Ascending aorta (tissue), 2 donors: ENCODE measurements at places on chromosomes 2 and 18.

GRCh38 chr2:113162173-113162572 lies 11.6 kb upstream of the PSD4 start:
- DNase-seq = no peak
- no peaks in the 10 kb centered on the region for H3K4me1 ChIP-seq
- H3K4me3 ChIP-seq = no peak overlapping the region
- no peak overlapping the region for H3K27ac ChIP-seq

DNA sequence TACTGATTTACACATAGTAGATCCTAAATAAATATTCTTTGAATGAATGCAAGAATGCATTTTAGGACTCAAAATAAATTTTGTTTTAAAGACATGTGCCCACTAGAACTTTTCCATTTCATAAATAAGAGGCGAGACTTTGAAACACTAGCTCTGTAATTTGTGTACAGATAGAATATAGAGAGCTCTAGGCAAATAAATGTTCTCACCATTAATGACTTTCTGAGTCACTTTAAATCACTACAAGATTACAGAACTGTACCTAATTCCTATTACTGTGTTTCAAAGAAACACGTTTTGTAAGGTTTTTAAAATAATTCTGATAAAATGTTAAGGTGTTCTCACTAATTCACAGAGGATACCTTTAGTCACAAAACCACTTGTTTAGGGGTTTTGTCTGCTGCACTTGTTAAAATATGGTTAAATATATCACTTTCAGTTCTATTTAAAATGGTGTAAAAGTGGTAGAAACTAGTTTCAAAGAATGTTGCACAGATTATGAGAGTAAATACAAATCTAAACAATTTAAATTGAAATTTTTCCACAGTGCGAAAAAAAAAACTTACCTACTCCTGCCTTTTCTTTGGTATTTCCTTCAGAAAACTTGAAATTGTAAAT lies 158.7 kb upstream of the ZC3H15 start:
- H3K4me3 ChIP-seq = no peak overlapping the region
- no peak overlapping the region for H3K27ac ChIP-seq
- H3K27me3 ChIP-seq = no peaks in the 10 kb centered on the region
- H3K4me1 ChIP-seq = no peaks in the 10 kb centered on the region
- DNase-seq = no peak

DNA sequence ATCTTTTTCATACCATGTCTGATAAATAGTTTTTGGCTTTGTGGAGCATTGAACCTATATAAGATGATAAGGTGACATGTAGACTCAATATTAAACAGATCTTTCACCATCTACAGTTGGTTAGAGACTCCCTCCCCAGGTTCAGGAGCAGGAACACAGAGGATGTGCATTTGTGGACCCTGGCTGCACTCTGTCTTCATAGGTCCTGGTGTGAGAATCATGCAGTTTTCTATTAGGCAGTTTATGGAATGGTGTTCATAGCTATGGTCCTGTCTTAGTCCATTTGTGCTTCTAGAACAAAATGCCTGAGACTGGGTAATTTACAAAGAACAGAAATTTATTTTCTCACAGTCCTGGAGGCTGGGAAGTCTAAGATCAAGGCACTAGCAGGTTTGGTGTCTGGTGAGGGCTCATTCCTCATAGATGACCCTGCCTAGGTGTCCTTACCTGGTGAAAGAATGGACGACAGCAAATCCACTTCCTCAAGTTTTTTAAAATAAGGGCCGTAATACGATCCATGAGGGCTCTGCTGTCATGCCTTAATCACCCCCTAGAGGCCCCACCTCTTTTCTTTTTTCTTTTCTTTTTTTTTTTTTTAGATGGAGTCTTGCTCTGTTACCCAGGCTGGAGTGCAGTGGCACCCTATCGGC lies 35.3 kb upstream of the FAM98A start:
- H3K27ac ChIP-seq = no peak overlapping the region
- no peak overlapping the region for H3K4me3 ChIP-seq
- DNase-seq = no peak
- no peaks in the 10 kb centered on the region for H3K36me3 ChIP-seq
- no peaks in the 10 kb centered on the region for H3K4me1 ChIP-seq
- H3K27me3 ChIP-seq = no peaks in the 10 kb centered on the region

- no peak overlapping the region for H3K27ac ChIP-seq
- H3K27me3 ChIP-seq = no peaks in the 10 kb centered on the region
- H3K4me1 ChIP-seq = no peaks in the 10 kb centered on the region
These were observed 1225.8 kb downstream of the SUCLG1 start for GRCh38 chr2:83233326-83233725.

GRCh38 chr2:38146907-38147307 lies 71.0 kb upstream of the CYP1B1 start:
- H3K27me3 ChIP-seq = no peaks in the 10 kb centered on the region
- peaks cover 17% of the 10 kb centered on the region for H3K4me1 ChIP-seq
- DNase-seq = peak; percentile 74
- H3K36me3 ChIP-seq = no peaks in the 10 kb centered on the region
- H3K4me3 ChIP-seq = no peak overlapping the region

DNA sequence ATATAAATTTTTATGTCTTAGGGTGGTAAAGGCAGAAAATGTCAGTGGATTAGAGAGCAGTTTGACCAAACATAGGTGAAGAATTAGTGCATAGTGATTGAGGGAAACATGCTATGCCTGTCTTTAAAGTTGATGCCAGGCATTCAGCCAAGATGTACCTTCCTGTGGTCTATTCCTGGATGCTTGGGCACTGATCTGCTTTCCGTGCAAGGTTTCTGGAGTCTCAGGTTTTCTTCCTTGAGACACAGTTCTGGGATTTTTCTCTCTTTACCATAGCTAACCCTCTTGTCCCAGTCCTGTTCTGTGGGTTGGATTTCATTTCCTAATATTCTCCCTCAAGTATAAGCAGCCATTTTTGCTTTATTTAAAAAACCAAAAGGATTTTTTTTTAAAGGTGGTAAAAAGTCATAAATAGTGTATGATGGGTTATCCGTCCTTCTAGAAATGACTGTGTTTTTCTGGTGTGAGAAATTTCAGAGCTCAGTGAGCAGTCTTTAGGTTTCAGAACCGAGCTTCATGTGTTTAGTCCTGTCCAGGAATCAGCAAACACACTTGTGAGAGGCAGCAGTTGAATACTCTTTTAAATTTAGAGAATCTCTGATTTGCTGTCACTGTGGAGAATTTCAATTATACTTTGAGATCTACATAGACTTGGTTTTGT lies 43.0 kb upstream of the CYBRD1 start:
- no peak overlapping the region for H3K4me3 ChIP-seq
- H3K4me1 ChIP-seq = no peaks in the 10 kb centered on the region
- DNase-seq = no peak

GRCh38 chr18:21040466-21040865 lies 71.1 kb downstream of the ROCK1 start:
- peaks cover 5% of the 10 kb centered on the region for H3K4me1 ChIP-seq
- no peaks in the 10 kb centered on the region for H3K27me3 ChIP-seq
- H3K4me3 ChIP-seq = no peak overlapping the region
- DNase-seq = no peak
- peaks cover 11% of the 10 kb centered on the region for H3K36me3 ChIP-seq
- H3K27ac ChIP-seq = no peak overlapping the region

- no peaks in the 10 kb centered on the region for H3K4me1 ChIP-seq
- no peak for DNase-seq
- H3K27ac ChIP-seq = no peak overlapping the region
- no peaks in the 10 kb centered on the region for H3K36me3 ChIP-seq
These were observed 375.3 kb upstream of the KLHL29 start for GRCh38 chr2:23009545-23010149.

GRCh38 chr2:23600346-23600745 lies 215.4 kb downstream of the KLHL29 start:
- no peak overlapping the region for H3K4me3 ChIP-seq
- no peaks in the 10 kb centered on the region for H3K27me3 ChIP-seq
- no peaks in the 10 kb centered on the region for H3K36me3 ChIP-seq
- DNase-seq = no peak
- H3K4me1 ChIP-seq = peaks cover 7% of the 10 kb centered on the region

GRCh38 chr2:31997653-31998052 lies 13.2 kb downstream of the MEMO1 start:
- no peak overlapping the region for H3K4me3 ChIP-seq
- no peak for DNase-seq
- no peaks in the 10 kb centered on the region for H3K36me3 ChIP-seq

DNA sequence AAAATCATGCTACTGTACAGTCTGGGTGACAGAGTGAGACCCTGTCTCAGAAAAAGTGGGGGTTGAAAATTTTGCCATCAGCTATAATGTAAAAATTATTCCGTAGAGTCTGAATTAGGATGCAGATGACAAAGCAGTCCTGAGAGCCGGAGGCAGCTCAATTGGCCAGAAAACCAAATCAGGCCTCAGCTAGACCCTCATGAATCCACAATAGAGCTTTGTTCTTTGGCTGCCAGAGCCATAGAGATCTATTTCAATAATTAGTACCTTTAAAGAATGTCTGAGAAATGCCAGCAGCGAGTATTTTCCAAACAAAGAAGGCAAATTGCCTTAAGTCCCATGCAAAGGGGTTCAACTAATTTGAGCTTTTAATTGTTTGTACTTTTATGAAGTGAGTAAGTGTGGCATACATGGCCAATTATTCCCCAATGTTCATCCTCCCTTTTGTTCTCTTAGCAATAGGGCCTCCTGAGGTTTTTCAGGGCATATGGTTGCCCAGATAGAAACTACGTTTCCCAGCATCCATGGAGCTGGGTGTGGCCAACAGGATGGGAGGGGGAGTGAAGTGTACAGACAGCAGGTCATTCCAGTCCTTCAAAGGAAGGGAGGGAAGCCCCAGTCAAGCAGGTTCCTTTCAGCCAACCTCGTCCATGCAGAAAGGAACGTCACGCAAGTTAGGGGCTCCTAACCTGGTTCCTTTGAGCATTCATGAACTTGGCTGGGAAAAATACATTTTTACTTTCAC lies 211.3 kb upstream of the APCDD1 start:
- DNase-seq = no peak
- no peak overlapping the region for H3K27ac ChIP-seq
- H3K4me3 ChIP-seq = no peak overlapping the region
- no peaks in the 10 kb centered on the region for H3K4me1 ChIP-seq

DNA sequence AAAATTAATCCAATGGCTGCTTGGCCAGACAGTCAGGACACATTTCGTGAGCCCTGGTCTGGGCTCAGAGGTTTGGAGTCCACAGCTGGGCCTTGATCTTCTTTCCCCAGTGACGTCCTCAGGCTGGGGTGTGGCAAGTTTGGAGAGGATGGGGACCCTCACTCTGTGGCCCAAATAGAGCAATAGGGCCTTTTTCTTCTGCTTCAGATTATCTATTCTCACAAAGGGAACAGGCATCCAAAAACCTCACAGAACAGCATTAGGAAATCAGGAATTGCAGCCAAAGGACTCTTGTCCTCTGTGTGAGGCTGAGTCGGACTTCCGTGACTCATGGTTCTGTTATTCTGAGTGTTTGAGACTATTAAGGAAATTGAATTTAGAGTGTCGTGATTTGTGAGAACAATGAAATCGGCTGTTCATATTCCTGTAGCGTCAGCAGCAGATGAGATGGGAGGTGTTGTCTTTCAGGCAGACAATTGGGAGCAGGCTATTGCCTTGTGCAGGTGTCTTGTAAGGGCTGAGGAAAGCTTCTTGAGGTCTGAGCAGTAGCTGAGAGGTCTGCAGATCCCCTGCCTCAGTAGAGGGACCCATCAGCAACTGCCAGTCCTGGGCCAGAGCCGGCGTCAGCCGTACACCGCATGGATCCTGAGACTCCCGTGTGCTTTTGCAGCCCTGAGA lies 113.8 kb downstream of the SH3RF3 start:
- no peaks in the 10 kb centered on the region for H3K27me3 ChIP-seq
- H3K36me3 ChIP-seq = no peaks in the 10 kb centered on the region
- H3K4me3 ChIP-seq = peak overlapping the region; percentile 36

GRCh38 chr2:216909541-216910210 lies 49.8 kb upstream of the TNP1 start:
- H3K4me1 ChIP-seq = no peaks in the 10 kb centered on the region
- no peak overlapping the region for H3K4me3 ChIP-seq
- DNase-seq = no peak
- H3K27me3 ChIP-seq = no peaks in the 10 kb centered on the region
- no peaks in the 10 kb centered on the region for H3K36me3 ChIP-seq

DNA sequence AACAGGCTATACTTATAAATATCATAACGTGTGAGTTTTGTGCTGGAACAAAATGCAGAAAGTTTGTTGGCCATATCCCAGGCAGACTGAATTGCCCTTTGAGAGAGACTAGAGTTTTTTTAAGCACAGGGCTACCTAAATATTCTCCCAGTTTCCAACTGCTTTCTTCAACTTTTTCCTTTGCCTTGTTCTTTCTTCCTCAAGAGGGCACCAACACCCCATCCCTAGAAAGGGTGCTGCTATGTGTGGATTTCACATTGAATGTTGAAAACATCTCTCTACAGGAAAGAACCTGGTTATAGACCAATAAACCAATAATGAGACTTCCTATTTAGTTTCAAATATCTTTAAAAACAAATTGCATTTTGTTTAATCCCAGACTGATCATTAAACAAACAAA lies 87.9 kb downstream of the ICOS start:
- H3K4me3 ChIP-seq = no peak overlapping the region
- no peaks in the 10 kb centered on the region for H3K27me3 ChIP-seq
- no peaks in the 10 kb centered on the region for H3K36me3 ChIP-seq
- H3K4me1 ChIP-seq = no peaks in the 10 kb centered on the region
- peak; percentile 67 for DNase-seq

GRCh38 chr2:172985139-172985892 lies 90.3 kb upstream of the MAP3K20 start:
- H3K4me3 ChIP-seq = peak overlapping the region; percentile 48
- no peaks in the 10 kb centered on the region for H3K4me1 ChIP-seq
- peak; percentile 68 for DNase-seq
- H3K36me3 ChIP-seq = no peaks in the 10 kb centered on the region

- DNase-seq = no peak
- no peaks in the 10 kb centered on the region for H3K27me3 ChIP-seq
- H3K36me3 ChIP-seq = no peaks in the 10 kb centered on the region
- no peaks in the 10 kb centered on the region for H3K4me1 ChIP-seq
- no peak overlapping the region for H3K4me3 ChIP-seq
- H3K27ac ChIP-seq = no peak overlapping the region
These were observed 91.5 kb upstream of the RGPD4 start for GRCh38 chr2:107735201-107735600.

DNA sequence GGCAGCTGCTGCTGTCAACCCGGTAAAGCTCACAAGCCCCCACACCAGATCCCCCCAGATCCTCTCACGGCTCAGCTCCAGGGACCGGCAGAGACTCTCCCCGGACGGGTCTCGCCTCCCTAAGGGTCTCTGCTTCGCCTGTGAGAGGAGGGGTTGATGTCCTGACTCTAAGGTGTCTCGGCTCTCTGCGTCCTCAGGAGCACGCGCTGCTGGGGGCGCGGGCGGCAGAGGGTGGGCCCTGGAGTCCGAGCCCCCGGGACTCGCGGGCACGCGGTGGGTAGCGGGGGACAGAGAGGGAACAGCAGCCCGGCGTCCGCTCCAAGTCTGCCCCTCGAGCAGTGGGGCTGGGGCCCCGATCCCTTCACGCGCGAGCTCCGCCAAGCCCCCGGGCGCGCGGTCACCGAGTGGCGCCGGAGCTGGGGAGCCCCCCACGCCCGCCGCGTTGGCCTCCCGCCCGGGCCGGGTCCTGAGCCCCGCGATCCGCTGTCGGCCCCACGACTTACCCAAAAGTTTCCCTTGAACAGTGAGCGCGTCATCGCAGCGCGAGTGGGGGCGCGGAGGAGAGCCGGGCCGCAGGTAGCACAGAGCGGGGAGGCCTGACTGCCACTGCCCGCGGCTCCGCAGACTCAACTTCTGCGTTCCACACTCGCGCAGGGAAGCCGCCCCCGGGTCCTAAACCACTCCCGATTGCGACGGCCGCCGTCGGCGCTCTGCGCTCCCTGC lies at the start of gene PSTPIP2:
Gene PSTPIP2 (minus strand): TSS at position 608 of the 723 bp plus-strand sequence. CDS start 72 bp downstream, at position 536.
- H3K4me3 ChIP-seq = peak within 1 kb of the TSS; percentile 92
- H3K36me3 ChIP-seq = no peaks in the 10 kb centered on the region
- H3K4me1 ChIP-seq = peaks cover 8% of the 10 kb centered on the region
- peak; percentile 83 for DNase-seq
- H3K27me3 ChIP-seq = no peaks in the 10 kb centered on the region
- peak within 1 kb of the TSS; percentile 58 for H3K27ac ChIP-seq

GRCh38 chr2:69013840-69014821 lies 1.2 kb downstream of the ANTXR1 start:
- DNase-seq = peak; percentile 68
- H3K36me3 ChIP-seq = no peaks in the 10 kb centered on the region
- peak overlapping the region; percentile 87 for H3K27ac ChIP-seq
- peak overlapping the region; percentile 77 for H3K4me3 ChIP-seq
